RPMI8226 (cell line): ENCODE measurements at places on chromosomes 16 and 17.

DNA sequence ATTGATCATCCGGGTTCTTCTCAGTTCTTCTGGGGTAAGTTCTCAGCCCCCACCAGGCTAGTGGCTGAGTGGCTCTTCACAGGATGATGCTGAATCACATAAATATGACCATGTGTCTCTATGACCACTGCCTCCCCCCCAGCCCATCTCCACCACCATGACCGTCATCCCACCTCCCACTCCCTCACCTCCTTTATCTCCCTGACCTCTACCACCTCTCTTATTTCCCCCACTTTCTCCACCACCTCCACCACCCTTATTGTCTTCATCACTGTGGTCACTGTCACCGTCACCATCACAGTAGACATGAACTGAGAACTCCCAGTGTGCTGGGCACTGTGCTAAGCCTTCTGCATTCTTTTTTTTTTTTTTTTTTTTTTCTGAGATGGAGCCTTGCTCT is 32.5 kb downstream of the RGS9 start:
- no peak for DNase-seq

DNA sequence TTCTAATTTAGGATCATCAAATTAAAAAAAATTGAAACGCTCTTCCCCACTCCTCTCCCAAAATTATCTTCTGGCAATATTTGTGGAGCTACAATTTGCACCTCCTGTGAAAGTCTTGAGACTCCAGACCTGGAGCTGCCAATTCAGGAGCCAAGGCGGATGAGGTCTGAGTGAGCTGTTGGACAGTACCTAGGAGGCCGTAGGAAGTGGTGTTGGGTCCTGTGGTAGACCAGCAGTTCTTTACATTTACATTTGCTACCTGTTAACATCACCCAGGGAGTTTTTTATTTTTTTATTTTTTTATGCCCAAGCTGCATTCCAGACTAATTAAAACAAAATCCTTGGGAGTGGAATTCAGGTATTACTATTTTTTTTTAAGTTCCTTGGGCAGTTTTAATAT is 271.0 kb downstream of the PHKB start:
- DNase-seq, result no peak

- DNase-seq, result peak; percentile 36
These were observed 44.2 kb downstream of the PSMD12 start for GRCh38 chr17:67322042-67322787.

GRCh38 chr17:1182811-1183170 is 3.0 kb upstream of the ABR start:
- no peak for DNase-seq

- no peak for DNase-seq
These were observed 28.7 kb upstream of the MYO15B start for GRCh38 chr17:75558666-75559530.

DNA sequence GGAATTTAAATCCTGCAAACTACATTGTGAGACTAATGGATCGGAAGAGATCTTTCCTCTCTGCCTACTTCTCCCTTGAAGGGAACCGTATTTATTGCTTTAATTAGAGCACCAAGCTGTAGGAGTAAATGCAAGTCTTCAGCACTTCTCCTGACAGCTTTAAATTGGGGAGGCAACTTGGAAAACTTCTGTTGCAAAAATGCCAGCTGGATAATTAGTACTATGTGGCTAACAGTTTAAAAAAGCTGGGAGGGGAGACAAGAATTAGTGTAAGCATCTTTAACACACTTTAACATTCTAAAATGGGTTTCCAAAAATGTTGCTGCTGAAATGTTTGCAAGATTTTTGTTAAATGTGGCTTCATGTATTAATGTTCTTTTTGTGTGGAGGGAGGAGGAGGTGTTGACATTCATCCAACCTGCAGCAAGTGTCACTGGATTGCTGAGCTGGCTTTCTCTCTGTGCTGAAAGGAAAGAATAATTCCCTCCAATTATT is 108.5 kb downstream of the PCTP start:
- no peak for DNase-seq

- DNase-seq, result no peak
These were observed 70.1 kb upstream of the CREBBP start for GRCh38 chr16:3950343-3951193.

DNA sequence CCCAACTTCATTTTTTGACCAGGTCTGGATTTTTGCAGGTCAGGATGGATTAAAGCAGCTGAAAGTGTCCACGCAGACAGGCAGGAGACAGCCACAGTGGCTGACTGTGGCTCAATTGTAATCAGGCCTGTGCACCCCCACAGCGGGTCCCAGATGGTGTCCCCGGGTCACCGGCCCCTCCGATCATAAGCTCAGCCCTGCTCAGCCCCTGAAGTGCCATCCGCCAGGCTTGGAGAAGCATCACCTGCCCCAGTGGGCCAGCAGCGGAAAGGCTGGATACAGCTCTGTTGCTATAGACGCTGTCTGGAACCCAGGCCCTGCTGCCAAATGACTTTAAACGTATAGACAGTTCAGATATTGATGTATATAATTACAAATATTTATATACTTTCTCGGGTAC is 60.6 kb downstream of the RPH3AL start:
- DNase-seq, result no peak

DNA sequence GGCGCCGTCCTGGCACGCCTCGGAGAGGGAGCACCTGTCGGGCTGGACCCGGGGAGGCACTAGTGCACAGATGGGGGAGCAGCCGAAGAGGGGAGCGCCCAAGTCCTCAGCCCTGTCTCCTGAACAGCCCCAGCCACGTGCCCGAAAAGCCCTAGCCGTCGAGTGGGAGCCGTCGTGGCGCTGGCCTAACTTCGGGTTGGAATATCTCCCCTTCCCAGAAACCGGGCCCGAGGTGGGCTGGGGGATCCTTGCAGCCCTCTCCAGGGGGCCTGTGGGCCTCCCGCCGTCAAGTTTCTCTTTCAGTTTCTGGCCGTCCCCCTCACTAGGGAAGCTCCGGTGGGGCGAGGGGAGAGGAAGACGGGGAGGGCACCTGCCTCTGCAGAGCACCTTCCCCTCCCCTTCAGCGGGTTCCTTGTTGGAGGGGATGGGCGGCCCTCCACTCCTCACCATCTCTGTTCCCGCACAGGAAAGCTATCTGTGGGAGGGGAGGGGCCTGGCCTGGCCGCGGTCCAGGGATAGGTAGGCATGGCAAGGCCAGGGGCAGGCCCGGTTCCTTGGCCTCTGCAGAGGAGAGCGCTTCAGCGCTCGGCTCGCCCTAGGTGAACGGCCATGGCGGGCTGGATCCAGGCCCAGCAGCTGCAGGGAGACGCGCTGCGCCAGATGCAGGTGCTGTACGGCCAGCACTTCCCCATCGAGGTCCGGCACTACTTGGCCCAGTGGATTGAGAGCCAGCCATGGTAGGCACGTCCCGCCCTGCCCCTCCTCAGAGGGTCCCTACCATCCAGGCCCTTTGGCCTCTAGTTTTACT is 709 bp downstream of the STAT5A start:
- peak; percentile 79 for DNase-seq

DNA sequence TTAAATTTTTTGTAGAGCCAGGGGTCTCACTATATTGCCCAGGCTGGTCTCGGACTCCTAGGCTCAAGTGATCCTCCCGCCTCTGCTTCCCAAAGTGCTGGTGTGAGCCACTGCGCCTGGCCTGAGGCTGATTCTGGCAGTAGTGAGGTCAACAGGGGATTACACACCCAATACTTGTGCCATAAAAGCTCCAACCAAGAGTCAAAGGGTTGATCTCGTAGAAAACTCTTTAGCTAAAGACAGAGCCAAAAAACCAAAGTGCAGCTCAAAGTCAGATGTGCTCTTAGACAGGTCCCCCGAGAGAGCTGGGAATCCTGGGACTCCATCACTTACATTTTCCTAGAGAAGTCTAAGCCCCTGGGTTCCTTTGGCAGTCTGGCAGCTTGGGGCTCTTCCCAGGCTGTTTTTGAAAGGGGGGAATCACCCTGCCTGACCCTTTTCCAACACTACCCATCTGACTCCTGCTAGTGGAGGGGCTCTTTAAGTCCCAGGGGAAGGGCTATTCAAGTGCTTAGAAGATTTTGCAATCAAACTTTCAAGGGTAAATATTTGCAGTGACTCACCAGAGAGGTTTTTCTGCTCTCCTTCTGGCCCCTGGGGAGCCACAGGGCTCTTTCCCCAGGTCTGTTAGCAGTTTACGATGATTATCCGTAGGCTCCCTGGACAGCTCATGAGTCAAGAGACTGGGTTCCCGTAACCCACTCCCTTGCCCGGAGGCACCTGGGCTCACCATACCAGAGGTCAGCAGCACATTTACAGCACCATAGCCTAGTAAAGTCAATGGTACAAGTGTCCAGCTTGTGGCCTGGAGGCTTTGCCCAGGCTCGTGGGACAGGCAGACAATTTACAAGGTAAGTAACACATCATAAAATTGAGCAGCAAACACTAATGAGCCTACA is 408.7 kb downstream of the SLC39A11 start:
- DNase-seq, result no peak

GRCh38 chr16:87463722-87464690 is 28.8 kb downstream of the ZCCHC14 start:
- no peak for DNase-seq

DNA sequence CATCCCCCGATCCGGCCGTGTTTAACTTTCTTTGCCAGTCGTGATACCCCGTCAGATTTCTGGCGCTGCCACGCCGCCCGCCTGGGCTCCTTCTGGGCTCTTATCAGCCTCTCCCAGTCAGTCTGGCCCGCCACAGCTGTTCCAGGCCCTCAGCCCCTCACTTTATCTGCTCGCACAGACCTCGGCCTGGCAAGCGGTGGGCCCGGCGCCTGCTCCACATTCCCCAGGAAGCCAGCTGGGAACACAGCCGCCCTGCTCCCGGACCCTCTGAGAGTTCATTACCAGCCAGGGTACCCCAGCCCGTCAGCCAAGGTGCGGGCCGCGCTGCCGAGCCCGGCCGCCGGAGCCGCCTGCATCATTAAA is 157.5 kb downstream of the ZNF423 start:
- DNase-seq, result no peak

- DNase-seq, result no peak
These were observed 10.4 kb downstream of the NCBP3 start for GRCh38 chr17:3835410-3836229.

DNA sequence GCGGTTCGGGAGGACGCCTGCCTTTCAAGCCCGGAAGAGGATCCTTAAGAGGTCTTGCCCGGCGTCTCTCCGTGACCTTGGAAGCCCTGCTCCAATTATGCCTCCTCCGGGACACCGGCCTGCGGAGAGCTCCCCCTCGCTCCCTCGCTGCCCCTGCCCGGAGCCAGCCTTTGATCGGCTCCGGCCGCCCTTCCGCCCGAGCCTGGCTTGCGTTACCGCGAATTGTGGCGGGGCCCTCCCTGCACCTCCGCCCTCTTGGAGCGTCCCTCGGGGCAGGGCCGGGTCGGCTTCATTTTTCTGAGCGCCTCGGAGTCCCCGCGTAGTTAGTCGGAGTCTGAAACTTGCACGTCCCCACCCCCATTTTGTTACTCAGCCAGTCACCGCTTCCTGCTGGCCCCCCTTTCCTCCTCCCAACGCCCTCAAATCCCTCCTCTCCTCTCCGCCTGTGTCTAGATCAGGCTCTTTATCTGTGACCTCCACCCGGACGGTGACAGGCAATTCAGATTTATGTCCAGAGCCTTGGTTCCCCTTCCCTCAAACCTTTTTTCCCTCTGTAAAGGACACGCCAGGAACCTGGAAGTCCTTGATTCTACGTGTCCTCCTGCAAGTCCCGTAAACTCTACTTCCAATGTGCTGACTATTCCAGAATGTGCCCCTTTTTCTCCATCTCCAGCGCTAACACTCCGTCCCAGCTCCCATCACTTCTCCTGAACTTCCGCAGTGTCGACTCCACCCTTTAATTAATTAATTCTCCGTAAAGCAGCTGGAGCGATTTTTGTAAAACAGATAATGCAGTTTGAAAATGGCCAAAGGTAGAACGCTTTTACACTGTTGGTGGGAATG is 569 bp upstream of the RABEP2 start:
- peak; percentile 81 for DNase-seq

- peak; percentile 84 for DNase-seq
These were observed at the start of gene CMIP for GRCh38 chr16:81444448-81445121. Gene CMIP, plus strand, starts transcription at chr16:81444808.

GRCh38 chr16:66003201-66003600 is 363.3 kb upstream of the CDH5 start:
- no peak for DNase-seq

GRCh38 chr17:48753794-48754499 is 25.4 kb upstream of the HOXB13 start:
- DNase-seq, result no peak

DNA sequence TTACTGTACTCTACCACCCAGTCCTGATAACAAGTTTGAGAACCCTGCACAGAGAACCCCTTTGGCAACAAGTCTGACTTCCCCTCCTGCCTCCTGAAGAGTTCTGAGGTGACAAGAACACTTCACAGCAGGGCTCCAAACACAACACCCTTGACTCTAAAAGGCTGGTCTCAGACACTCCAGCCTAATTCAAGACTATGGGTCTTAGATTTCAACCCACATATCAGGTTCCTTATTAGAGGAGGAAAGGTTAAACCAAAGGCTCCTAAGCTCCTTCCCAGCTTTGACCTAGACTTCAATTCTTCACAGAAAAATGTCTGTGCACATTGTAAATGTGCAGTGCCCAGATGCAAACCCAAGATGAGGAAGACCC is 23.0 kb downstream of the RANBP10 start:
- DNase-seq, result no peak

DNA sequence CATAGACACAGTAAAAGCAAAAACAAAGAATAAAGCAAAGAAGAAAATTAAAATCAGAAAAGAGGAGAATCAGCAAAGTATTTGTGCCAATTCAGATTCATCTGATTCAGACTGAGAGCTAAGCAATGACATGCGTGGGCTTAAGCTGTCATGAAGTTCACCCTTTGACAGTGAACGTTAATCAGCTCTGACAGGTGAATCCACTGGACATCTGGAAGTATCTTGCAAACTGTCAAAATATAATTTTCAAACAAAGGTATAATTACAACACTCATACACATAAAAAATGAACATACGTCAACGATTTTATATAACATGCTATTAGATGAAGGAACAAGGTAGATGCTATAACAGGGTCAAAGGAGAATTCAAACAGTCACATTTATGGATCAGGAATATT is 596.3 kb upstream of the SALL1 start:
- DNase-seq, result no peak

DNA sequence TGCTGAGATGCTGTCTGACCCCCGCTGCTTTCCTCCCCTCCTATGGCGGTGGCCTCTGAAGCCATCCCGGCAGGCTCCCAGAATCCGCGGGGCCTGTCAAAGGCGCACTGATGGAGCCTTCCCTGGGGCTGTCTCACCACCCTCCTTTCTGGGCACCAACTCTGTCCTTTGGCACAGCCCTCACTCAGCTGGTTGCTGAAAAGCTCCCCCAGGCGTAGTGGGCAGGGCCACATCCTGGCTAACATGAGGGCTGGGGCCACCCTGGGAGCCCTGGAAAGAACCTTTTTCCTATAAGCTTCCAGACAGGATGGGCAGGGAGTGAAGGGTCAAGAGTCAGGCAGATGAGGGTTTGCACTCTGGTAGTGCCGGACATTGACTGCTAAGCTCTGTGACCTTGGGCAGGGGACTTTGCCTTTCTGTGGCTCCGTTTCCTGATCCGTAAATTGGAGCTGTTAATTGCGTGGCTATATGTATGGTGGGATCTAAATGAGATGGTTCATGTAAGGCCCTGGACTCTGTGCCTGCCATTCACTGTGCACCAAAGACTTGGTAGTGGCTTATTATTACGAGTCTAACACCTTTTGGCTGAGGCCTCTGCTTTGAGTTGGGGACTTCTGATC is 27.6 kb upstream of the LASP1NB start:
- DNase-seq, result peak; percentile 60

GRCh38 chr16:29898804-29899515 is 390 bp downstream of the SEZ6L2 start:
- DNase-seq, result no peak
